NCI-H1092 (cell line): ENCODE measurements at places on chromosomes 6 and 20.

- no peak for DNase-seq
Measured at GRCh38 chr6:160735523-160735922, 33.5 kb downstream of the PLG start.

- no peak for DNase-seq
Measured at GRCh38 chr6:63418741-63419140, 99.0 kb upstream of the LGSN start.

DNA sequence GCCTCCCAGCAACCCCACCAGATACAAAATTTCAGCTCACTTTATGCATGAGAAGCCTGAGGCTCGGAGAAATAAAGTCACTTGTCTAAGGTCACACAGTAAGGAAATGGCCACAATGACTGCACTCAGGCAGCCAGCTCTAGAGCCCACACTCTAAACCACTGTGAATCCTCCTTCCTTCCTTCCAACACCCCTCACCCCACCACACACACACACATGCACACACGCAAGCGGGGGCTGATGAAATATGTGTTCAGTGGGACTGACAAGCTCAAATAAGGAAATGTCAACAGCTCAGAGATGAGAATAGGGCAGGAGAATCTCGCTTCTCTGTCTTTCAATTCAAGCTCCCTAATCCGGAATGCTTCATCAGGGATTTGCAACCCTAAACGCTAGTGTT lies 6.0 kb upstream of the BPIFA1 start:
- DNase-seq, result no peak

GRCh38 chr20:58321205-58321604 lies 11.7 kb downstream of the RAB22A start:
- no peak for DNase-seq

- DNase-seq, result no peak
Measured at GRCh38 chr20:12110711-12111110, 193.0 kb downstream of the BTBD3 start.

- DNase-seq, result no peak
Measured at GRCh38 chr6:116447496-116448011, 13.6 kb upstream of the CALHM6 start.
